Spinal cord (tissue), 10 donors: ENCODE measurements at places on chromosomes 1 and 21. TPM values are rescaled to one million over a fixed set of nuclear protein-coding genes. Genes with fewer than 3 reads are reported as not detected.

The S100A7 gene
- not detected for total RNA-seq

The ADAM30 gene
- not detected for total RNA-seq

The LRRN2 gene
- total RNA-seq = 10.3 TPM

The KLF18 gene
- not detected for total RNA-seq

The KRTAP21-2 gene
- not detected for total RNA-seq

The LMX1A gene
- 4.4 TPM for total RNA-seq

The TMEM79 gene
- 2.6 TPM for total RNA-seq

The RAP1GAP gene
- 37.1 TPM for total RNA-seq

The SFN gene
- total RNA-seq = 0.66 TPM

The SPRR2A gene
- total RNA-seq = not detected

The AUNIP gene
- total RNA-seq = 2.3 TPM

The SEC16B gene
- total RNA-seq = 3.9 TPM

GRCh38 chr1:90716243-90716551 lies 905 bp downstream of the BARHL2 start:
- no peak for DNase-seq

GRCh38 chr1:147341246-147341645 lies 98.8 kb downstream of the CHD1L start:
- no peak for DNase-seq

- no peak for DNase-seq
Observed at GRCh38 chr21:44492567-44493385, 37.5 kb downstream of the LRRC3 start.

DNA sequence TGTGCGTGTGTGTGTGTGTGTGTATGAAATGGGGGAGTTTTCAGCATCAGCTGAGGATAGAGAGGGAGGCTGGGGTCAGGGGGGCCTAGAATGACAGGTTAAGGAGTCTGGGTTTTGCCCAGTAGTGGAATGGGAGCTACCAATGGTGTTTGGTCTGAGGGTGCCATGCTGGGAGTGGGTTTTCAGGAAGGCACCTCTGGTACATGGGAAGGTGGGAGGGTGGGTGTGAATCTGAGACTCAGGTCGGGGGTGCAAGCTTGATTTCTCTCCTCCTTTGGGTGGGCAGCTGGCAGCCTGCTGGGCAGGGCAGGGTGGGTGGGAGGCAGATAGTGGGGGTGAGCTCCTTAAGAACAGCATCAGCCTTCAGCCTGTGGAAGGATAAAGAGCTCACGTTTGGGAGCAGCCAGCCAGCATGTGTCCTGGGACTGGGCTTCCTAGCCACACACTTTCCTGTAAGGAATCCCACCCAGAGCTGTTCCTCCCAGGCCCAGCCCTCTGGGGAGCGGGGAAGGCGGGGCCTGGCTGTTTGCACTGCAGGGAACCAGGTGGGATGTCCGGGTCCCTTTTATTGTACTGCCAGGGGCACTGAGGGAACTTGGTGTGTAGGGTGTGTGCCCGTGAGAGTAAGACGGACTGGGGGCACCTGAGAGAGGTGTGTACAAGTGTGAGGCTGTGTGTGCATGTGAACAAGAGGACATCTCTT lies 152.8 kb downstream of the FOXD2 start:
- DNase-seq = no peak

DNA sequence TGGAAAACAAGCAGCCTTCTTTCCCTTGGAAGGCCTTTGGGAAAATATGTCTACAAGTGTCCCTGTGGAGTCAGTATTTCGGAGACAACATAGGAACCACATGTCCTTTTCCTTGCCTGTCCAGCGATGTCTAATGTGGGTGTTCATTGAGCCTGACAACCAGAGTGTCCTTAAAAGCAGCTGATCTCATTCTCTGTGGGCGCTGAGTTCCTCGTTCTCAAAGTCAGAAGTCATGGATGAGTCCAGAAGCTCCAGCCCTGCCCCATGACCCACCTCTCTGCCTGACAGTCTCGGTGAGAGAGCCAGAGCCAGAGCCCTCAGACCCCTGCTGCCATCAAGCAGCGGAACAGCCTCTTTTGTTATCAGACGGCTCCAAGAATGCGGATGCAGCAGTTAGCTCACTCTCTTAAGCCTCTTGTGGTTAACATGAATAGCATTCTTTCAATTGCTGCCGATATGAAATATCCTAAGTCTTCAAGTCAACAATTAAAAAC lies 329.2 kb downstream of the TGFB2 start:
- DNase-seq = no peak

- DNase-seq = no peak
Observed at GRCh38 chr1:5688081-5689077, 303.8 kb downstream of the NPHP4 start.

GRCh38 chr1:27106561-27107323 lies 48.2 kb downstream of the SLC9A1 start:
- DNase-seq = no peak

DNA sequence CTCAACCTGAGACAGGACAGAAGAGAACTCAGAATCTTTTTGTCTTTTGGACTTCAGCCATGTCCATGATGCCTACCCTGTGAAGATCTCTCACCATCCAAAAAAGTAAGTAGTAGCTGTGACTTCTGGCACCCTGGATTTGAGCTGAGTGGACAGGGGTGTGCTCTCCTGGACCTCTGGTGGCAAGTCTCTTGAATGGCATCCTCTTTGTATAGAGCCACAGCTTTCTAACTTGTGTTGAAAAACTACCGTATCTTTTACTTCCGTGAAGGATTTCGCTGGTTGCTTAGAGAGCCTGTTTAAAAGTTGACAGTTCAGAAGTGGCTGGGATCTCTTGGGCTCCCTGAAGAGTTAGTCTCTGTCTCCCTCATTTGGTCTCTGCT lies 1.8 kb downstream of the MFN2 start:
- DNase-seq = no peak

DNA sequence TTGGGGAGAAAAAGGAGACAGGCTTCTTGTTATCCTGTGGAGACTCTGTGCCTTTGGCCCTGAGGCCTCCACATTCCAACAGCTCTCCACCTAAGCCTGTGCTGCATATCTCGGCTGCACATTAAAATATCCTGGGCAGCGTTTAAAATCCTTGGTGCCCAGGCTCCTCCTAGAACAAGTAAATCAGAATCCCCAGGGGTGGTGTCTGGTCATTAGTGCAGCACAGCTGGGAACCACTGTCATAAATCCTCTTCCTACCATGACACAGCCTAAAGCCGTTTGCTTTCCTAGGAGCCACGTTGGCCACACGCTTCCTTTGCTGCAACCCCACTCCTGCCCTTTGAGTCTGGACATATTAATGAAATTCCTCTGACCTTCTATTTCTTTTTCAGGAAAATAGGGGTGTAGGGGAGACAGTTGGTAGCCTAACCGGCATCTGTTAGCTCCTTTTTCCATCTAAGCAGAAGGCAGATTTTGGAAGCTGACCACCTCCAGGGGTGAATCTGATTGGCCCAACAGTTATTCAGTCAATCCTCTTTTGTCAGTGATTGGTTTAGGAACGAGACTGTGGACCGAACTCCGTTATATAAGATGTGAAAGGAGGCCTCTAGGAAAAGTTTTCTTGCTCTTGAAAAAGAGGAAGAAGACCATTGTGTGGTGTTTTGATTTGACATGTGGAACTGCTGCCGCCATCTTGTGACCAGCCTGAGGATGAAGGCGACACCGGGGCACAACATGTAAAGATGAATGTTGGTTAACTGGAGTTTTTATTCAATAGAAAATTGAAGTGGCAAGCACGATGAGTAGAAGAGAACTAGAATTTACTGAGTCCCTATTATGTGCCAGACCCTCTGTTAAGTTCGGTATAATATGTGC lies 41.9 kb downstream of the JUN start:
- DNase-seq = no peak

DNA sequence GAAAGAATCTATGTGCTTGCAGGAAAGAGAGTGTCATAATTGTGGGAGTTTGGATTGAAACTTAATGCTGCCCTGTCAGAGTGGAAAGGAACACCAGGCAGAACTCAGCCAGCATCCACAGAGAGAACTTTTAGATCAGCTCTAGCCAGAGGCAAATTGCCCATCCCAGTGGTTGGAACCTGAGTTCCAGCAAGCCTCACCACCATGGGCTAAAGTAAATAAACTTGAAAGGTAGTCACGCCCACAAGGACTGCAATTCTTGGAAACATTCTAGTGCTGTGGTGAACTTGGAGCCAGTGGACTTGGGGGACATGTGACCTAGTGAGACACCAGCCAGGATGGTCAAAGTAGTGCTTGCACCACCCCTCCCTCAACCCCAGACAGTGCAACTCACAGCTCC lies 571.6 kb downstream of the LRRIQ3 start:
- DNase-seq = no peak

DNA sequence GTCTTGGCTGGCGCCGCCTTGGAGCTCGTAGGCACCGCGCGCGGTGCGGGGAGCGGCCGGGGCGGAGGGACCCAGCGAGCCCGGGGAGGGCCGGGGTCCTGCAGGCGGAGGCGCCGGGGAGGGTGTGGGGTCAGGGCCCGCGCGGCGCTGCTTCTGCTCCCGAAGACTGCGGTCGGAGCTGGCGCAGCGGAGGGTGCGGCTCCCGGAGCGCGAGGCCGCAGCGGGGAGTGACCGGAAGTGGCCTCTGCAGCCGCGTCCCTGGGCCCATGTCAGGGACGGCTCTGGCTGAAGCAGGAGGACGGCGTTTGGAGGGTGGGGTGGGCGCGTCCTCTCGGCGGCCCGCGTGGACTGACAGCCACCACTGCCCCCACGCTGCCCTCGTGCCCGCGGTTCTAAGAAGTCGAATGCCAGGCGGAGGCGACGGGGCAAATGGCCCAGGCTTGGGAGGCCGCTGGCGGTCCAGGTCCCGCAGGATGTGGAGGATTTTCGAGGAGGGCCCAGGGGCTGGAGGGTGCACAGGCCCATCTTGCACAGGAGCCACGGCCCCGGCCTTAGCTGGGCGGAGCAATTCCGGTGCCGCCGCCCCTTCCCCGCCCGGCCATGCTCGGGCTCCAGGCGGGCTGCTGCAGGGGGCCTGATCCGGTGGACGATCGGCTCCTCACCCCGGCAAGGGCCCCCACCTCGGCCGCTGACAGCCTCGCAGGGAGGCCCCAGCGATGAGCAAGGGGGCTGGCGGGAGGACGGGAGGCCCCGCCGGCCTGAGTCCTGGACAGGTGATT lies 7.7 kb upstream of the ZNF669 start:
- DNase-seq = peak; percentile 15

DNA sequence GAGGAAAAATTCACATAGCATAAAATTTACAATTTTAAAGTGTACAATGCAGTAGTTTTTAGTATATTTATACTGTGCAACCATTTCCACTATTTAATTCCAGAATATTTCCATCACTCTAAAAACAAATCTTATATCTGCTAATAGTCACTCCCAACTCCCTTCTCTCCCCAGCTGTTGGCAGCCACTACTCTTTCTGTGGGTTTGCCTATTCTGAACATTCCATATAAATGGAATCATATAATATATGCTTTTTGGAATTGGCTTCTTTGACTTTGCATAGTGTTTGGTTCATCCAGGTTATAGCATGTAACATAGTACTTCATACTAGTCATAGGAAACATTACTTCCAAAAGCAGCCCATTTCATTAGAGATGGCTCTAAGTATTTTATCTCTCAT lies 25.0 kb upstream of the TMEM39B start:
- no peak for DNase-seq

GRCh38 chr1:113266788-113267187 lies 123.5 kb upstream of the MAGI3 start:
- DNase-seq = no peak

- no peak for DNase-seq
Observed at GRCh38 chr1:193472838-193473398, 286.5 kb upstream of the B3GALT2 start.

DNA sequence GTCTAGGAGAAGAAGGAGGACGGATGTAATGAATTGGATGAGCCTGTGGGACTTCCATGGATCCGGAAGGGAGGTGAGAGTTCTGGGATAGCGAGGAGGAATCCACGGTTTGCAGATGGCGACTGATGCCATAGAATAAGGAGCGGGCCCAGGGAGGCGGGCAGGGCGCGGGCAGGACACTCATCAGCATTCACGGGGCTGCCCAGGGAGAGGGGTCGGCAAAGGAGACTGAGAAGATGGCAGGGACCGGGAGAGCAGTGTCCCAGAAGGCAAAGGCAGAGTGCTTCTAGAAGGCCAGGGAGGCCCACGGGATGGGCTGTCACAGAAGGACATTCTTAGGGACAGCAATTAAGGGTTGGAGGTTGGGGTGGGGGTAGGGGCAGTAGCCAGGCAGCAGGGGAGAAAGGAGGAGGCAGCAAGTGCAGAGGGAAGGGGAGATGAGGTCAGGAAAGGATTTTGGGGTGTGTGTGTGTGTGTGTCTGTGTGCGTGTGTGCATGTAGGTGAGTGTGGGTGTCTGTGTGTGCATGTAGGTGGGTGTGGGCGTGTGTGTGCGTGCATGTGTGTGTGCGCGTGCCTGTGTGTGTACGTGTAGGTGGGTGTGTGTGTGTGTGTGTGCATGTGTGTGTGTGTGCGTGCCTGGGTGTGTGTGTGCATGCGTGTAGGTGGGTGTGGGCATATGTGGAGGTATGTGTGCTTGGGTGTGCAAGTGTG lies 1.1 kb upstream of the COL8A2 start:
- DNase-seq = no peak

DNA sequence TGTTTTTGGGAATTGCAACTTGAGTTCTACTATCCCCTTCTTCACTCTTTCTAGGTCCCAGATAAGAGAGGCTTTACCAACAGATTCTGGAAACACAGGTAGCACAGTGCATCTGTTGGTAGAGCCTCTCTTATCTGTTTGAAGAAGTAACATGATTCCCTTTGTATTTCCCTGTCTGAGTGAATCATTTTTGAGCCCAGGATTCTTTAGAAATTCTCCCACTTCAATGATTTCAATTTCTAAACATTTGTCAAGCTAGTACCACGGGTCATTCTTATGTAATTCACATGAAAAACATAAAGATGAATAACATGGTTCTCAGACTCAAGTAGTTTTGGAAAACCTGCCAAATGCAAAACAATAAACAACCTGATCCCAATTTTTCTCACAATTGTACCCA lies 72.0 kb upstream of the DUSP10 start:
- no peak for DNase-seq

- peak; percentile 92 for DNase-seq
Observed at GRCh38 chr1:205918955-205919746, 24.1 kb downstream of the SLC26A9 start.

GRCh38 chr1:172154551-172154950 lies 265.9 kb upstream of the C1orf105 start:
- DNase-seq = no peak

DNA sequence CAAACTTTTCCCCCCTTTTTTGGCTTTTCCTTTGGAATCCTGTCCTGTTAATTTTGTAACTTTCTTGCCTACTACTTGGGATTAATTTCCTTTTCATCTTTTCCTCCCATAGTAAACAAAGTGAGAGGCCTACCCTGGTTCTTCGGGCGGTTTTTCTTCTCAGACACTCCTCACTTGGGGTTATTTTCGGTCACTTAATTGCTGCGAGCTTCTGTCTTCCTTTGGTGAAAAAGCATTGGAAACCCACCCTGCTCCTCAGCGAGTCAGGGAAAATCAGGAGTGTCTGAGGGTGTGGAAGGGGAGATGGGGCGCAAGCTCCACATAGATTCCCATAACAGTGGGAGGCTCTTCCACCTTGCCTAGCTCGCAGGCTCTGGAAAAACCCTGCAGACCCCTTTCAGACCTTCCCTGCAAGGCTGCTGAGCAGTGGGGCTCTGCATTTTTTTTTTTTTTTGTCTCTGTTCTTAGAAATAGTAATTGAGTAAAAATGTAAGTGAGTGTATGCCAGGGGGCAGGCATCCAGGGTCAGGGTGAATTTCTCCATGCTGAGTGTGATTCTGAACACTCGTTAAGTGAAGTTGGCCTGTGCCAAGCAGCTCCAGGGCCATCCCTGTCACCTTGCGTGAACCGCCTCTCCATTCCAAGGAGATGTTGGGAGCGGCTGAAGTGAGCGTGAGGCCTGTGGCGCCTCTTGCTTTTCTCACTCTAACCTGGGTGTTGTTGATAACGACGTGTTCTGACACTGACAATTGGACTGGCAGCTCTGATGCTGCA lies 20.3 kb downstream of the TGFB2 start:
- no peak for DNase-seq
